Erythroblast (primary cell): ENCODE measurements at places on chromosomes 1 and 21.

GRCh38 chr1:218498056-218498938, 153.2 kb downstream of the TGFB2 start:
- DNase-seq: no peak

- DNase-seq: peak; percentile 49
Measured at GRCh38 chr1:93656491-93656890, 25.1 kb downstream of the BCAR3 start.

DNA sequence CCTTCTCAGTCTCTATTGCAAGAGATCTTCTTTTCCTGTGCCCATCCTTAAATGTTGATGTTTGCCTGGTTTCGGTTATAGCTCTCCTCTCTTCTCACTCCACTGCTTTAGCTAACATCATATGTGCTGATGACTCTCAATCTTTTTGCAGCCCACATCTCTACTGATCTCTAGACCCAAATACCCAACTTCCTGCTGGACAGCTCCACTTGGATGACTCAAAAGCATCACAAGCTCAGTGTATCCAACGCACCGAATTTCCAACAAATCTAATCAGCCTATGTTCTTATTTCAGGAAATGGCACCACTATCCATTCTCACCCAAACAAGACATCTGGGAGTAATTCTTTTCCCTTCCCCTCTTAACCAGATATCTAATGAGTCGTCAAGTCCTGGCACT, 79.1 kb upstream of the ARTN start:
- DNase-seq: no peak

GRCh38 chr1:205763980-205764379, 11.3 kb downstream of the RAB29 start:
- no peak for DNase-seq

DNA sequence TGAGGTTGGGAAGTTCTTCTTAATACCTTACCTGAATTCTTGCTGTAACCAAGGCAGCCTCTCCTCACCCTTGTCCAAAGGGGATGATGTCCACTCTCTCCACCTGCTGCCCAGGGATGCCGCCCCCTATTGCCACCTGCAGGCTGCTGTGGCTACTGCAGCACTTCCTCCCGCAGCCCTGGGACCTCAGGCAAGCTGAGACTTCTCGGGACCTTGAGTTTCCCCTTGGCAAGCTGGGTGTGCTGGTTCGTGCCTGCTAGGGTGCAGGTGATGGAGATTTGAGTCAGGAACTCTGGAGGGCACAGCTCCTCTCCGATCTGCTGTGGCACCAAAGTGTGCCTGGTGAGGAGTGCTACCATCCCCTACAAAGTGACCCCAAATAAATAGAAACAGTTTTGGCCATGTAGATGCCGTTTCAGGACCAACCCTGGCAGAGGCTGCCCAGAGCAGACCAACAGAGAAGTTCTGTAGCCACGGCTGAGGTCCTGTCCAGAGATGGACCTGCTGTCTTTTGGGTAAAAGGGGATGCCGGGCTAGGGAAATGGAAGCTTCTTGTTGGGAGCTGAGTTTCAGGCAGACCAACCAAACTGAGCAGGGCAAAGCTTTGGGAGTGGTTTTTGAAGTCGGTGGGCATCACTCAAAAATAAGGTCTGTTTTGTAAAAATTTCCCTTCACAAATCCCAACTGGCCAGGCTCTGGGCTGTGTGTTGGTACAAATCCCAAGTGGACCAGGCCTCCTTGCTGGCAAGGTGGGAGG, 31.7 kb downstream of the RUNX3 start:
- DNase-seq: peak; percentile 54

DNA sequence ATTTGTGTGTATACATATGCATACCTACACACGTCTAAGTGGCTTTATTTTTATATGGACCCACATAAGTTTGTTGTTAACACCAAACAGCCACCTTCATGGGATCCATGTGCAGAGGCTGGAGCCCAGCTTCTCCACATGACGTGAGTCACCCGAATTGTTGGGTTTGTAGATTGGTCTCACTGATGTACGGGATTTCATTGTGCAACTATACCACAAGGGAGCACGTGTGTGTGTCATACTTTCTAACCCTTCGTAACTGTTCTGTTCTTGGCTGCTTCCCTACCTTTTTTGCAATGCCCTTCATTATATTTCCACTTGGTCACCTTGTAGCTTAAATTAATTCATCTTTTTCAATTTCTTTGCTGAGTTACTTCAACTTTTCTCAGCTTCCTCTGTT, 21.0 kb downstream of the SPRTN start:
- DNase-seq: no peak

DNA sequence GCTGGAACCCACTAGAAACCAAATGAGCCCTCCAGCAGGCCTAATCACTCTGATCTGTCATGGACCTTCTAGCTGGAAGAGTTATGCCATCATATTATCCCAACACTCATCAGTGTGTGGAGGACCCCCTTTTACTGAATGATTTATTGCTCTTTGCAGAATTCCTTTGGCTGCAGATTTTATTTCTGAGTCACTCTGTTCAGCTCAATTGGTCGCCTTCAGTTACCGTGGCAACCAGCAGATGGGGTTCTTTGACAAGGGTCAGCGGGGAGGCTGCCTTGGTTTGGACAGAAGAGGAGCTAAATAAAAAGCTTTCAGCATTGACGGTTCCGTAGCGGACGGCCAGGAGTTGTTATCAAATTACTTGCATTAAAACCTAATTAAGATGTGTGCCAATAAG, 220.1 kb downstream of the SDCCAG8 start:
- DNase-seq: no peak

DNA sequence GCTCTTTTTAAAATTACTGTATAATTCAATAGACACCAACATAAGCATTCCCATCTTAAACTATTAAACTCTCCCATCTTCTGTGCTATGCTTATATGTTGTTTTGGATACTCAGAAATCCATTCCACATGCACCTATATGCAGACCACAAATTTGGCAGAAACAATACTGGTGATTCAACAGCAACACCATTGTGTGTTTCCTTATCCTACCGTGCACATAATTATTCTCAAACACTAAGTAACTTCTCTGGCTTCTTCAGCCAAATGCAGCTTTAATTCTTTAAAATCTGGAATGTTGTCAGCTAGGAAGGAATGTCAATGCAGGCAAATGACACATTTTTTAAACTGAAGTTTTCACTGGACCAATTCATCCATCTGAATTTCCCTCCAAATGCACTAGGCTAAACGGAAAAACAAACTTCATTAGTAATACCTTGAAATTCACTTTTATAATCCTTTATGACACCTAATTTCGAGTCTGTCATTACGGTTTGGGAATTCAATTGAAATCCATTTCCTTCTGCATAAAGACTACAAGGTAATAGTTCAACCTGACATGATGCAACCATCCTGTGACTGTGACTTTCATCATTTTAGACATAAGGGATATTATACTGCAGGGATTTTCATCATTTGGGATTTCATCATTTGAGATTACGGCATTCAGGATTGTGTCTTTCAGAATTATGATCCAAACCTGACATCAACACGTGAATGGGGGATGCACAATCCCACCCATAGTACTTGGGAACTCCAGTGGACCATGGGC, 308.5 kb downstream of the LTN1 start:
- no peak for DNase-seq
